ENCODE measurements at places on chromosomes 6 and 20. TPM values are rescaled to one million over a fixed set of nuclear protein-coding genes. Genes with fewer than 3 reads are reported as not detected.

PNRC1 gene
- total RNA-seq = 66.8 TPM

DNA sequence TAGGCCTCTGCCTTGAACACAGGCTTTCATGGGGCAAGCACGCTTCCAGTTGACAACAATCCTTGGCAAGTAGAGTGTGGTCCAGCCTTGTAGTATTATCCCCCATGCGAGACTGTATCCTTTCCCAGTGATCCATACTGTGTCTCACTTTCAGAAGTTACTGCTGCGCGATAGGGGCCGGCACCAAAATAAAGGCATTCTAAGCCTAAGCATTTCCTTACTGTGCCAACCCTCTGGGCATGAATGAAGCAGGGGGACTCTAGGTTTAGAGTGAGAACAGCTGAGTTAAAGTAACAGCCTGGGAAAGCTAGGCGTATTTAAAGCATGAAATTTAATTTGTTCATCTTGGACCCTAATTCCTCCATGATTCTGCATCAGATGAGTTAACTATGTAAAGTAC is 39.4 kb downstream of the CD164 start:
- no peak for DNase-seq

- DNase-seq = no peak
Observed at GRCh38 chr6:138291036-138291848, 73.0 kb upstream of the PBOV1 start.

DNA sequence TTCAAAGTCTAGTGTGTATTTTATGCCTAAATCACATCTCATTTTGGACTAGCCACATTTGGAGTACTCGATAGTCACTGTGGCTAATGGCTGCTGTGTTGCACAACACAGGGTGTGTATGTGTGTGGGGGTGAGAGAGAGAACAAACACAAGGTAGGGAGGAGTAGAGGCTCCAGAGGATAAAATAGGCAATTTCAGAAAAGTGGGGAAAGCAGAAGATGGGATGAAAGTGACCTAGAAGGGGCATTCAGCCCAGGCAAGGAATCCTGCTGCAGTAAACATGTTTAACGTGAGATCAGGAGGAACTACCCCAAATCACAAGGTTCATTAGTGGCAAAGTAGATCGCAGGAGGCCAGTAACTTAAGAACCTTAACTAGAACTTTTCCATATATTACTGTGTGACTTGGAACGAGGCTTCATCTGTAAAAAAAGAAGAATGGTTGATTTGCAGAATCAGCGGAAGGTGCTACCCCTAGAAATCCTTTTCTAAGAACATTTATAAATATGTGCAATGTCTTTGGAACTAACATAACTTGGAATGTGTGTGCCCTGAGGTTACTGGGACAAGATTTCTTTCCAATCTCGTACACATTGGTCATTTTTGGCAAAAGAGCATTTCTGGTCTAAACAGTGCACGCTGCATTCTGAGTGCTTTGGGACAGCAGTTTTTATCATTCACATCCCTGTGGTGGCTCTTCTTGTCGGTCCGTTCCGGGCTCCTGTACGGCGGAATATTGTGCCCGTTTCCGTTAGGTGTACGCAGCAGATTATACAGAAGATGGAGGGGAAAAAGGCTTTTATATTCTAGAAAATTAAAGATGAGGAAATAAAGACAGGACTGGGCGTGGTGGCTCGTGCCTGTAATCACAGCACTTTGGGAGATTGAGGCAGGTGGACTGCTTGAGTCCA is 2.6 kb downstream of the DUSP22 start:
- DNase-seq = no peak

- DNase-seq = no peak
Observed at GRCh38 chr20:55919319-55919718, 86.0 kb downstream of the CBLN4 start.

Data from HCT116 (cell line).